ENCODE measurements at places on chromosomes 1 and 21. TPM values are rescaled to one million over a fixed set of nuclear protein-coding genes. Genes with fewer than 3 reads are reported as not detected.

The LCE1F gene
- not detected for total RNA-seq

DNA sequence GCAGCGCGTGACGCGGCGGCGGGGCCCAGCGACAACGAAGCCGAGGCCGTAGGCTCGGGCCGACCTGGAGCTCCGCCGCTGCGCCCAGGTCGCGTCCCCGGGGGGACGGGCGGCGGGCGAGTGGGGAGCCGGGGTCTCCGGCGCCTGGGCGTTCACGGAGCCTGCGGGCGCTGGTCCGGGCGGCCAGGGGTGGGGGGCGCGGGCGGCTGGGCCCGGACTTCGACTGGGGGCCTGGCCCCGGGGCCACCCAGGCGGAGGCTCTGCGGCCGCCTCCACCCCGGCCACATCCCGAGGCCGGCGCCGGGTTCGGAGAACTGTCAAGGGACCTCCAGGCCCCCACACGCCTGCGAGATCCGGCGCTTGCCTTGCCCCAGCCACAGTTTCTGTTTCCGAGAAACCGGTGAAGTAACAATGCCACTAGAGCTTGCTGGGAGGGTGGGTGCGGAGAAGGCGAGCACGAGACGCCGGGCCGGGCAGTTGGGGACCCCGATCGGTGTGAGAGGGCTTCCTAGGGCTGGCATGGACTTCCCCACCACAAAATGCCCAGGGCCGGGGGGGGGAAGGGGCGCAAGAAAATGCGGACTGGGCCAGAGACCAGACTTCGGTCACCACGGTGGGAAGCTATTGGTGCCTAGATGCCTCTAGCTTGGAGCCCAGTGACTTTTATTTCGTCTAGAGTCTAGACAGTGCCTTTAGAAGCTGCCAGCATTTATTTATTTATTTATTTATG is 501 bp downstream of the FBXO6 start:
- peak; percentile 14 for DNase-seq

- DNase-seq, result no peak
Measured at GRCh38 chr21:38242061-38242460, 14.7 kb upstream of the KCNJ15 start.

The LIN28A gene
- total RNA-seq, result not detected

DNA sequence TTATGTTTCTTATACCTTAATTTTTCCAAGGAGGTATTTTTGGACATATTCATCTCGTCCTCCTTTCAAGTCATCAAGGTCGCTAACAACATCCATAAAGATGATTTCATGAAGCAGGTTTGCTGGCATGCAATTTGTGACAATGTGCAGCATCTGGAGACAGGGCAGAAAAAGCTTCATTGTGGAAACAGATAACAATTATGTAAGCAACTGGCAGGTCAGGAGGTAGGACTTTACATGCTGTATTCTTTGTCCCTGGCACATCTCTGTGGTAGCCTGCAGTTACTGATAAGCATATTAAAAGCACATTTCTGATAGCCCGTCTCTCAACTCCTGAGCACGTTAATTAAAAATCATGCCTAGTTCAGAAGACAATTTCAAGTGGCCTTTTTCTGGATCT is 156.8 kb downstream of the LEPR start:
- DNase-seq, result no peak

The AQP10 gene
- total RNA-seq, result not detected

GRCh38 chr1:65026235-65026634 is 59.9 kb upstream of the JAK1 start:
- no peak for DNase-seq

GRCh38 chr1:160761886-160762285 is 22.8 kb downstream of the SLAMF7 start:
- peak; percentile 38 for DNase-seq

- DNase-seq, result no peak
Measured at GRCh38 chr1:7409278-7409677, 361.8 kb upstream of the VAMP3 start.

The SYNC gene
- 141 TPM for total RNA-seq

The MANEAL gene
- total RNA-seq, result 0.65 TPM

The CELF3 gene
- total RNA-seq, result not detected

DNA sequence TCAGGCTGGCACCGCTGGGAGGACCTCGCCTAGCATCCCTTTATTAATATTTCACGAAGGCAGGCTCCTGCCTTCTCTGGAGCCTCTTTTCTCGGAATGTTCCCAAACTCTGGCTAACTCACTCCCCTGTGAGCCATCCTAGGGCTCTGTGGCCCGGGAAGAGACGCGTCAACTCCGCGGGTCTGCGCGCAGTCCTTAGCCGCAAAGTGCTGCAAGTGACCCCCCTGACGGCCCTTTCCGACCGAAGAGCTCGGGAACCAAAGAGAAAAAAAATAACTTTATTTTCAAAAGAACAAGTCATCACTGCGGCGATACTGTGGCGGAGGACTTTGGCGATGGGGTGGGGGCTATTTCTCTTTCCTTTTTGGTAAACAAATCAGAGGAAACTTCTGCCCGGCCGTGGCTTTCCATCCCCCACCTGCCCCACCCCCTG is 14.6 kb downstream of the NR5A2 start:
- DNase-seq, result no peak

- peak; percentile 17 for DNase-seq
Measured at GRCh38 chr1:19096036-19096833, 113.8 kb downstream of the UBR4 start.

DNA sequence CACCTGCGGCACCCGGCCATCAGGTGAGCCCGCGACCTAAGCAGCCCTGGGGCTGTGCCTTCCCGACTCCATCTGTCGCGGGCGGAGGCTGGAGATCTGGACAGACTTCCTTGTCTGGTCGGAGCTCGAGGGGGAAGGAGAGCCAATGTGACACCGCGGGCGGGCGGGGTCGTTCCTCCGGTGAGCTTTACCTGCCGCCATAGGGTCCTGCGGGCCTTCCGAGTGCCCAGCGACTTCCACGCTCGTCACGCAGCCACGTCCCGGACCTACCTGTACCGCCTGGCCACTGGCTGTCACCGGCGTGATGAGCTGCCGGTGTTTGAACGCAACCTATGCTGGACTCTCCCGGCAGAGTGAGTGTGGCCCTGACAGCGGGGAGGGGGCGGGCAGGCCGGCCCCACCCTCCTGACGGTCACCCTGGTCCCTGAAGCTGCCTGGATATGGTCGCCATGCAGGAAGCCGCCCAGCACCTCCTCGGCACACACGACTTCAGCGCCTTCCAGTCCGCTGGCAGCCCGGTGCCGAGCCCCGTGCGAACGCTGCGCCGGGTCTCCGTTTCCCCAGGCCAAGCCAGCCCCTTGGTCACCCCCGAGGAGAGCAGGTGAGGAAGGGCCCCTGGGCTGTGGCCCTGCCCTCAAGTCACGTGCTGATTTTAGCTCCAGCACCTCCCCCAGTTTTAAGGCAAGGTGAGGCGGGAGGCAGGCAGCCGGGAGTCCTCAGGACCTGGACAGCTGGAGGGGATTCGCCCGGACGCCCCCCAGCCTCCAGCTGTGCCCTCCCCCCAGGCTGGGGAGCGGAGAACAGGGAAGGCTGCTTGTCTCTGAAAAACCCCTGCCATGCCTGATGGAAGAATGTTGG is 1.1 kb downstream of the PUSL1 start:
- no peak for DNase-seq

DNA sequence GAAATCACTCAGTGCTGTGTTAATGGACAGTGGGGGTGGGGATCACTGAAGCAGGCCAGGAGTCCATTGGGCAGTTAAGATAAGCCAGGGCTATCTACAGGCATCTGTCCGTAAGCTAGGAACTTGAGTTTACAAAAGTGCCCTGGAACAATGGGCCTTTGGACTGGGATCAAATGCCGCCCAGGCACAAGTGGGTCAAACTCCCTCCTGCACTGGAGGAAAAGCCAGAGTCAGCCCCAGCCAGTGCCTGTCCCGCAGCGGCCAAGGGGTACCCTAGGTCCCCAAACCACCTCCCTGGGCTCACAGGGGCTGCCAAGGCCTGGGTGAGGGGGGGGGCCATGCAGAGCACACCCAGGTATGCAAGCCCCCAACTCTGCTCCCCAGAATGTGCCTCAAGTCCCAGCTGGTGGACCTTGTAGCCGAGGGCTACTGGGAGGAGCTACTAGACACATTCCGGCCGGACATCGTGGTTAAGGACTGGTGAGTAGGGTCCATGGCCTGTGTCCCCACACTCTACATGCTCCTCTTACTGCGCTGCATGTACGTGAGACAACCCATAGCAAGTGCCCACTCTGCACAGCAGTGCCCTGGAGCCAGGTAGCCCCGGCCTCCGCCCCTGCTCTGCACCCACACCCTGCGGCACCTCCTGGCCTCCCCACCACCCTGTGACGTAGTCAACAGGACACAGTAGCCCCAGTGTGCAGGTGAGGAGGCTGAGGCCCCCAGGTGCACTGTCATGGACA is 7.7 kb downstream of the FBXO6 start:
- no peak for DNase-seq

The EPHA10 gene
- not detected for total RNA-seq

- no peak for DNase-seq
Measured at GRCh38 chr1:168565825-168566224, 10.6 kb upstream of the XCL1 start.

The UBE2U gene
- not detected for total RNA-seq

- DNase-seq, result no peak
Measured at GRCh38 chr1:209650454-209650853, 1.8 kb downstream of the LAMB3 start.

DNA sequence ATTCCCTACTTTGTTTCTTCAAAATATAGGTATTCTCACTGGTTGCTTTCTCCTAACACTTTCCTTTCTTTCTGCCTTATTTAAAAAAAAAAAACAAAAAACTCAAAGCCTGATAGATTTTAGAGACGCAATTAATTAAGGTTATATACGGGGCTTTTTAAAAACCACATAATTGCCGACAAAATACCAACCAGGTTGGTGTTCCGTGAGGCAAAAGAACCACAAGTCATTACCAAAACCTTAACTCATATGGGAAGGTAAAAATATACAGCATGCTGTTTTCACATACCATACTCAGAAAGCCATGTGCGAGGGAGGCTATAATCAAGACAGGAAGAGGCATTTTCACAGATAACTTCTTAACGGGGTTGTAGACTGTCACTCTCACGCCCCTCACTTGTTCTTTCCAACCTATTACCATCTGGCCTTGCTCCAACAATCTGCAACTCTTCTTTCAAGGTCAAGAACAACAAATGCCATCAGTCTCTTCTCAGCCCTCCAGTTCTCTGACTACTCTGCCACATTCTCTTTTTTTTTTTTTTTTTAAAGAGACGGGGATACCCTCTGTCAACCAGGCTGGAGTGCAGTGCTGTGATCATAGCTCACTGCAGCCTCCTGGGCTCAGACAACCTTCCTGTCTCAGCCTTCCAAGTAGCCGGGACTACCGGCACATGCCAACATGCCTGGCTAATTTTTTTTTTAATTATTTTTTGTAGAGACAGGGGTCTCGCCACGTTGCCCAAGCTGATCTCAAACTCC is 102.6 kb downstream of the APP start:
- DNase-seq, result no peak

DNA sequence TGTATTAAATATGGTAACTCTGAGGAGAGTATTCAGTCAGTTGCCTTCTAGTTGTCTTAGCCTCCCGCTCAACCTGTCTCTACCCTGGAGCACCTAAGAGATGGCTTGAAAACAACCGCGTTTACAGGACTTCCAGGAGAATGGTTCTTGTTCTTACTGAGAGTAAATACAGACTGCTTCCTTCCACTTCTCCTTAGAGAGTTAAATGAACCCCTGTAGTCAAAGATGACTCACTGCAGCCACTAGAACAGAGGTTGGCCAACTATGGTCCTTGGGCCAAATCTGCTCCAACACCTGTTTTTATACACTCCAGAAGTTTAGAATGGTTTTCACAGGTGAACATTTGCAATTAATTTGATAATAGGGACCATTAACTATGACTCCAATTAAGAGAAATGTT is 60.1 kb upstream of the ASB17 start:
- DNase-seq, result no peak

The TSPEAR gene
- total RNA-seq, result 0.08 TPM

DNA sequence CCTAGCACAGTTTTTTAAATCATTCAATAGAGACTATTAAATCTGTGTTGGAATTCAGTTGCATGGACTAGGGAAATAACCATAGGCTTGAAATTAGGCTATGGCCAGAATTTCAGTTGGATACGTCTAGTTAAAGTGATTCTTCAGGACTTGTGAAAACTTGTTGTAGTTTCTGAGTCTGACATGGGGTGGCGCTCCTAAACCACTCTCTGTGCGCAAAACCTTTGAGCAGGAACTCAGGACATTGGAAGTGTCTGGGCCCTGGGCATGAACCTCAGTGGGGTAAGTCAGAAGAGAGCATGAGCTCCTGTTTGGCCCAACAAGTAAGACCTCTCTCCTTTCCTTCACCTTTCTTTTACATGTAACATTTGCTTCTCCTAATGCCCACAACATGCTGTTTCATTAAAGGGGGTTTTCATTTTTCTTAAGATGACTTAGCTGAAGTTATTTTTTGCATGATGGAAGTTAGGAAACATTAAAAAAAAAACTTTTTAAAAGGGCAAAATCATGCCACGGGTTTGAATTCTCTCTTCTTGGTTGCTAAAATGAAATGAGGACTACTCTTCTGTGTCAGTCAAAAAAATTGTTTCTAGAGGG is 17.1 kb upstream of the CCDC190 start:
- DNase-seq, result peak; percentile 94

- DNase-seq, result no peak
Measured at GRCh38 chr1:165531021-165531420, 12.8 kb upstream of the LRRC52 start.

DNA sequence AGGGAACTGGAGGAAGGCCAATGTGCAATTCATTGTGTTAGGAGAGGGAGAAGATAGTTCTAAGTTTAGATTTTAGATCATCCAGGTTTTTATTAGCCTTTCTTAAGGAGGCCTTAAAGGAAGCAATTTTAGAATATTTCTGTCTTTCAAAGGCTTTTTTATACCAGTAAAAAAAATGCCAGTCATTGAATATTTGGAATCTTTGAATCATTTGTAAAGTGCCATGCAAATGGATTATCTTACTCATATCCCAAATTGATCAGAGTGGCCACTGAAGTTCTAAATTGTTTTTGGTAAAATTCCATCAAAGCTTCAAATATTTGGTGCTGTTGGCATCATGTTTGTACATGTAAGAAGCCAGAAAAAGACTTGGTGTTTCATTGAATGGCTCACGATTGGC is 244.8 kb downstream of the RPS6KC1 start:
- DNase-seq, result no peak

DNA sequence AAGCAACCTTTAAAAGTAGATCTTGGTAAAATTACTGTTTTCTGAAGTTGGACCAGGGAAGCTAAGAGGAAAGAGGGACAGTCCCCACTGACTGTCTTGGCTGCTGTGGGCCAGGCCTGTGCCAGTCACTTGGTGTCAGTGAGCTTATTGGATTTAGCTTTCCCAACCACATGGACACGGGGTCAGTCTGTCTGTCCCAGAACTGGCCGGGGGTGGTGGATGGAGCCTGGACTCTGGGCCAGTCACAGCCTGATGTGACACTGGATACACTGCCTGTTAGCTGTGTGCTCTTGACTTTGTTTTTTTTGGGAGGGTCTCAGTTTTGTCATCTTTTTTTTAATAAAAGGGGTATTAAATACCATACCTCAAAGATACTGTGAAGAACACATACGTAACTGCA is 96.7 kb downstream of the GALNT2 start:
- no peak for DNase-seq

DNA sequence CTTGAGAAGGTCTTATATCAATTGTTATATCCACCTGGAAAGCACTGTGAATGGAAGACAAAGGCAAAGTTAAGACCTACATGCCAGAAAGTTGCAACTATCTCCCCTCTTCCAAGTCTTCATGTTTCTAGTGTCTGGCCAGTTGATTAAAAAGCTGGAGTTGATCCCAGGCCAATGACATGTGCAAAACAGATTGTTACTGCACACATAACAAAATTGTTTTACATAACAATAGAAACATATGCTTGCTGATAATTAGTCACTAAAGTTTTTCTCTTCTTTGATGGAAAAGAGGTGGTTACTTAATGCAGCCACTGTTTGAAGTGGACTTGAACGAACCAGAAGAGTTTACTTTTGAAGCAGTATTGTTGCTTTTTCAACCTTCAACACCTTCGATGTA is 158.2 kb downstream of the TGFBR3 start:
- DNase-seq, result peak; percentile 75

The ZNF496 gene
- total RNA-seq, result 60.7 TPM

The ELAPOR1 gene
- total RNA-seq, result 0.45 TPM

Measured in fibroblast of the aortic adventitia (primary cell).